ENCODE measurements at places on chromosomes 3 and 15.

- no peak for DNase-seq
Observed at GRCh38 chr15:87215100-87215499, 1041.4 kb downstream of the NTRK3 start.

- no peak for DNase-seq
Observed at GRCh38 chr15:62469874-62470688, 305.0 kb upstream of the C2CD4B start.

- DNase-seq, result no peak
Observed at GRCh38 chr15:68677996-68678395, 99.2 kb downstream of the CORO2B start.

GRCh38 chr15:81224232-81224631 lies 27.6 kb downstream of the IL16 start:
- DNase-seq, result no peak

- DNase-seq, result no peak
Observed at GRCh38 chr3:128040660-128041059, 11.6 kb upstream of the SEC61A1 start.

GRCh38 chr15:88193415-88193814 lies 63.1 kb downstream of the NTRK3 start:
- no peak for DNase-seq

Data from NCI-H2081 treated with DMSO at 0.1 percent for 48 hours (cell line).